Fibroblast of skin of right quadriceps (primary cell): ENCODE measurements at places on chromosomes 4 and X.

DNA sequence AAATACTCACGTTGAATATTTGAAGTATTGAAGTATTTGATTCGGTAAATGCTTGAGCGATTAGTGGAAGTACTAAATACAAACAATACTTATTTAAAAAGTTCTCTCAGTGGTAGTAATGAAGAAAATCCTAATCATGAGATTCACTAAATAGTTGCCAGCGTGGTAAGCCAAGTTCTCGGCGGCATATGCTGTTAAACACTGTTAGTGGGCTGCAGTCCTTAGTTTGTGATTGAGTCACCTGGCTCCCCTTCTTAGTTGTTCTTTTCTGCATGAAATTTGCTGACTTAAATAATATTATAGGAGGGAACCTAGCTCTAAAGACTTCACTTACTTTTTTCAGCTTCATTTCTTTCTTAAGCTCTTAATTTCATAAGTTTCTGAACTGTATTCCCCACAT is 51.4 kb downstream of the STIM2 start:
- no peak for DNase-seq

- no peak for DNase-seq
Measured at GRCh38 chr4:70808151-70808550, 31.5 kb downstream of the GRSF1 start.

- DNase-seq: no peak
Measured at GRCh38 chrX:3712870-3713224, 602 bp downstream of the PRKX start.

DNA sequence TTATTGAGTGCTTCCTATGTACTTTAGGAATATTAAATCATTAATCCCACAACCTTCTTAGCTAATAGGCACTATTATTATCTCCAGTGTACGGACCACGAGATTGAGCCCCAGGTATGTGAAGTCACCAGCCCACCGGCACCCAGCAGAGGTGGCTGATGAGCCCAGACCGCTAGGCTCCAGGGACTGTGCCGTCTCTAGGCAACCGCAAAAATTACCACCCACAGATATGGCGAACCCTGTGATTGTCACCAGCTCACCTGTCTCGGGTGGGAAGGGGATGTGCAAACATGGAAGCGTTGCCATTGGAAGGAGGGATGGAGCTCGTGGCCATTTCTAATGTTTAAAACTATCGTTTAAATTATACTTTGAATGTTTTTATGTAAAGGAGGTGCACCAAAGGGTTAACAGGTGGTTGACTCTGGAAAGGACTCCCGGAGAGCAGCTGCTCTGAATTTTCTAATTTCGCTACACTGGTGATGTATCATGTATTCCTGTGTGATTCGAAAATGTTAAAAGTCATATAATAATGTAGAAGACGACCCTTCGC is 21.0 kb upstream of the JAKMIP1 start:
- DNase-seq: no peak

- no peak for DNase-seq
Measured at GRCh38 chrX:10828640-10829039, 208.3 kb upstream of the MID1 start.

DNA sequence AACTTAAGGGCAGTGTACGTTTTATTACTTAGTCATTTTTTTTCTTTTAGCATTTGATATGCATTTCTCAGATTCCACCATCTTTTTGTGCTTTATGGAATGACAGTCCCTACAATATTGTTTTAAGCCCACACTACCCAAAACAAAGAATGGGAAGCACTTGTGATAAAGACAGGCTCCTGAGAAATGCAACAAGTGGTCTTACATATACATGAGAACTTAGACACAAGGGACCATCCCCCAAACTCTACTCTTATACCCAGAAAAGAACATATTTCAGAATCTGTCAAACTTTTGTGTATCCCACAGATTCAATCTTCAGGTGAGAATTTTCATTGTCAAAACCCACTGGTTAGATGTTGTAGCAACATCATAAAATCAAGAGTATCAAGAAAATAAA is 491.1 kb downstream of the AFF2 start:
- no peak for DNase-seq

DNA sequence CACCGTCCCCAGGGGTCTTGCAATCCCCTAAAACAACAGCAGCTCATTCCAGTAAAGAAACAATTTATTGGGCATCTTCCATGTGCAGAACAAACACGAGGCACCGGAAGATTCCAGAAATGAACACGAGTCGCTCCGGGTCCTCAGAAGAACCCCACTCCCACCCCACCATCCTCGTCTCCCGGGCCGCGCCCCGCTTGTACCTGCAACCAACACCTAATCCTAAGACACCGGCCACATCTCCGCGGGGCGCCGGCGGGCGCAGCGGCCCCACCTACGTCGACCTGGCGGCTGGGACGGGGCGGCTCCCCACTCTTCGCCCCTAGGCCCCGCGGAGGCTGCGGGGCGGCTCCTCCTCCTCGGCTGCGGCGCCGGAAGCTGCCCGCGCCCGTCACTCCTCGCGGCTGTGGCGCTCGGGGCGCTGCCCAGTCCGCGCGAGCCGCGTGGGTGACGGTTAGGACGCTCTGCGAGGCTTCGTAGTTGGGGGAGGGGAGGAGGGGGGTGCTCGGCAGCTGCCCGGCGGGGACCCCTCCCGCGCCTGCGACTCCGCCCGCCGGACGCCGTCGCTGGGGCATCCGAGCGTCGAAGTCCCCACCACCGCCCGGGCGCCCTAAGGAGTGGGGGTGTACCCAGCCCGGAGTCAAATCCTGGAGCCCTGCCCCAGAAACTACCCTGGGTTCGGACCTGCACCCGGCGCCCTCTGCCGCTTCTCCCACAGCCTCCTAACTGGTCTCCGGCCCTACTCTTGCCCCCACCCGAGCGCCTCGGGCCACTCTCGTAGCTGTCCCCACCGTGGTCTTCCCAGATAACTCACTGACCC is at the start of gene CCDC158:
Gene CCDC158, minus strand, starts transcription at position 380 of the 820 bp plus-strand sequence. CDS start 17,934 bp downstream, outside the sequence.
- no peak for DNase-seq
